ENCODE measurements at places on chromosomes 6 and 20.

GRCh38 chr6:126027601-126028000 lies 41.3 kb downstream of the TRMT11 start:
- no peak for DNase-seq

- DNase-seq: no peak
Measured at GRCh38 chr6:15405129-15406068, 159.5 kb downstream of the JARID2 start.

GRCh38 chr20:51532577-51533191 lies 9.8 kb downstream of the NFATC2 start:
- no peak for DNase-seq

DNA sequence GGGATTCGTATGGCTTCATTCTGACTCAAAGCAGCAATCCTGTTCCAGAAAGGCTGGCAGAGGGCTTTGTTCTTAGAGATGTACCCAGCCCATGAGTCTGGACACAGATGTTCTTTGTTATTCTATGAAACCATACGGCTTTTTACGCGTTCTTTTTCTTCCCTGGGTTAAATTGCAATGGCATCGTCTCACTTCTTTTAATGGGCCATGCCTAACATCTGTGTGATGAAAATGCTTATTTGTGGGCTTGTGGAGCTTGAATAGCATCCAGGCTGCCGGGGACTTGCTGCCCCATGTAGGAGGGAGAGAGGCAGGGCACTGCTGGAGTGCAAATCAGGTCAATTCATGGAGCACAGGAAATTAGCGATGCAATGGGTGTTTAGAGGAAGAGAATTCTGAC lies 19.4 kb downstream of the FAM50B start:
- DNase-seq: no peak

DNA sequence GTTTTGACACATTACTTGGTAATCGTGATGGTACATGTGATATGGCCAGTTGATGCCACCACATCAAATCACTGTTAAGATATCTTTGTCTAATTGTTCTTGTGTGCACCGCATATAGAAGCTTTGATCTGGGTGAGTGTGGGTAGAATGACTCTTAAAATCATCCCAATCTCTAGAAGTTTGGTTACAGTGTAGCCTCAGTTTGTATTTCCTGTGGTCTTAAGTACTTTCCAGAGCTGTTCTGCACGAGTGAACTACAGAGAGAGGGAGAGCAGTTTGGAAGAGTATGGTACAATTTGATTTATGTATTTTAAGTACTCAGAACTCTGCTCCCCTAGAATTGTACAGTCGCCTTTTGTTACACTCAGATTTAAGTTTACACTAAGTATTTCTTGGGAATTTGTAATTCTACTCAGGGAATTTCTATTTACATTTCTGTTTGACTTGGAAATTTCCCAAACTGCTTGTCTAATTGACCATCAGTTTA lies 37.5 kb downstream of the SNX9 start:
- DNase-seq: no peak

- no peak for DNase-seq
Measured at GRCh38 chr20:58131551-58132142, 96.8 kb downstream of the ANKRD60 start.

DNA sequence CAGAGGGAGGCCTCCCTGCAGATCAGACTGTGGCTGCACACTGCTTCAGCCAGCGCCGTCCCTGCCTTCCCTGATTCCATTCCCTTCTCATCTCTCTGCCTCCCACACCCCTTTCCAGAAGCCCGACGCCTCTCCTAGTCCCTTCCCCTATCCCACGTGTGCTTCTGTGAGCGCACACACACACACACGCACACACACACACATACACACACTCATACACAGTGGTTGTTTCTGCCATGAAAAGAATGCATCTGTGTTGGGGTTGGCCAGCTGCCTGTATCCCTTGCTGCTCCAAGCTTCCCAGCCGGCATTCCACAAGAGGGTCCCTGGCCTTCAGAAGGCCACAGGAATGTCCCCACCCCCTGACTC lies 51.7 kb downstream of the MOCS1 start:
- no peak for DNase-seq

All from NCI-H524 treated with DMSO at 0.1 percent for 48 hours (cell line).